ENCODE measurements at places on chromosomes 2 and 18.
A peak's percentile ranks its signal among the peaks of the same experiment; 100 is the strongest.

DNA sequence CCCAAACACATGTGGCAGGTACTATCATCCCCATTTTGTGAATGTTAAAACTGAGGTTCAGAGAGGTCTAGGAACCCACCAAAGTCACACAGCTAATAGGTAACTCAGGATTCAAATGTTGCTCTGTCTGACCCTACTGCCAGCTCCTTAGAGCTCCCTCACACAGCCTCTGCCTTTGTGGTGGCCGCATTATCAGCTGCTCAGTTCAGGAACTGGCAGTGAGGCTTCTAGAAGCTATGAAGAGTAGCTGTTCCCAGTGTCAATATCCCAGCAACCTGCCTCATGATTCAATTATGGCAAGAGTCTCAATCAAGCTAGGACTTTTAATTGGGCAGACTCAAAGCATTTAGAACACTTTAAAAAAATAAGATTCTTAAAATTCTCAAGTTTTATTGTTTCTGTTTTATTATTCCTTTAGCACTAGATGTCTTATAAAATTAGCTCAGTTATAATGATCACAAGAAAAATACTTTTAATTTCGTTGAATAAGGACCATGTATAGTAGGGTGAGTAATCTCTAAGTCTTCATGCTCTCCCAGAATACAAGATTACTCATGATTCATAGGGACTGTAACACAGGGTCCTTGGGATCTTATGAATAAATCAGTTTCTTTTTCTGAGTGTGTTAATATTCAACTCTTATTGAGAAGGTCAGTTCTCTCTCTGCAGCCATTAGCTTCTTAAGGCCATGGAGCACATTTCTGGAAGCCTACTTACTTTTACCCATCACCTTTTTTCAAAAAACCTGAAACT is 342.7 kb downstream of the RND3 start:
- no peak for DNase-seq

GRCh38 chr2:217828336-217828735 is 174.5 kb downstream of the TNS1 start:
- no peak for DNase-seq

DNA sequence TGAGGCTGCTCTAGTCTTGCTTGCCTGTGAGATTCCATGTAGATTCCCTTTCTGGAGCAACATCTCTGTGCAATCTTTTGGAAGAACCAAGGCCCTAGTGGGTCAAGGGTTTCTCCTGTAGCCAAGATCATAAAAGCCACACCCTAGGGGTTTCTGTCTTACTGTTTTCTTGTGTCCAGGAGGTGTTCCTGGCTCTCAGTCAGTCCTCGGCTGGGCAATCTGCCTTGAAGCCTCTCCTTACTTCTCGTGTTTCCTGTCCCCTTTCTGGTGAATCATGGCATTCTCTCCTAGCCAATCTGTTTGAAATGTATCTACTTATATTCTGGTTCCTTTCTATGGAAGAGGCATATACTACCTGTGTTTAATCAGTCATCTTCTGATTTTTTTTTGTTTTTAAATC is 484.8 kb upstream of the UBE2E3 start:
- DNase-seq = no peak

DNA sequence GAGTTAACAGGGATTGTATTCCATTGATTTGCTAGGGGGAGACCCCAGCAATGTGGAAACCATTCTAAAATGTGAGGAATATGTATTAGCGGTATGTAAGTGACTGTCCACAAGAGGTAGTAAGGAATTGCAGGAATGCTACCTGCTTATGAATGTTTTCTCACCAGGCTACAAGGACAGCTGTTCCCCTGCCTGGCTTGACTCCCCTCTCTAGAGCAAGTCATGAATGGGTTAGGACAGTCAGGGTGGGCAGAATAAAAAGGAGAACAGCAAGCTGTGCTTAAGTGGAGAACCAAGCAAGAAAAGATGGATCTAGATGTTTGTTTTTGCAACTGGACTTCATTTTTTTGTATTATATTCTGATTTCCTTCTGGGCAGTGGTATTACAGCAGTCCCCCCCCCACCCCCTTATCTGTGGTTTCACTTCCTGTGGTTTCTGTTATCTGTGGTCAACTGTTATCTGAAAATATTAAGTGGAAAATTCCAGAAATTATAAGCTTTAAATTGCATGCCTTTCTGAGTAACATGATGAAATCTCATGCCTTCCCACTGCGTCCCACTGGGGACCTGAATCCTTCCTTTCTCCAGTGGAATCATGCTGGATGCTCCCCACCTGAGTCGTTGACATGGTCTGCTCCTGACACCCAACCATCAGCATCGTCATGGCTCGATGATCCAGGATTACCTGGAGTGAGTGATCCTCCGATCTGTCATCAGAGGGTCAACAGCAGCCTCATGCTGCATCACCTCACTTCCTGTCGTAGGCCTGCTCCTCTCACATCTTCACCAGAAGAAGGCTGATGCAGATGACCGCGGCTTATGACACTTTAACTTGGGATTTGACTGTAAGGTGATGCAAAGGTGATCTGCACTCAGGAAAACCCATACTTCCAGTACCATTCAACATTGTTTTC is 52.2 kb downstream of the VAPA start:
- no peak for DNase-seq

- no peak for DNase-seq
These were observed 50.6 kb upstream of the TMEFF2 start for GRCh38 chr2:192245329-192245728.

DNA sequence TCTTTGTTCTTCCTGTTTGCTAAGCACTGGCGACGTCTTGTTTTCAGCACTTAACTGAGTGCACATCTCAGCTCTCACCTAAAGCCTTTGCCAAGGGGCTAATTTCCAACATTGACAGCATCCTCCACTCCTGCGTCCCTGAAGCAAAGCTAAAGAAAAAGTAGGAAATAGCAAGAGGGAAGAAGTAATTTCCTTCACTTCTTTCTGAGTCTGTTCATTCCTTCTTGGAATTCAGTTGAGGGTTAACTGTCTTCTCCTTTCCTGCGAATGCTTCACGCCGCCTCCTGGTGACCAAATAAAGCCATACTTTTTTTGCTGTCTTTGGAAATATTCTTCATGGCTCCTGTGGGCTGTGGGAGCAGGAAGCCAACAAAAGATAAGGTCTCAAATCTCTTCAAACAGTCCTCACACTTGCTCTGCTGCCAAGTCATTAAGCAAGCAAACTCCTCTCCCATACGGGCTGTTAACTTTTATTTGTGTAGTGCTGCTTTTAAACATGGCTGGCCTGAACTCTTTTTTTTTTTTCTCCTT is 100.9 kb downstream of the DPP10 start:
- no peak for DNase-seq

GRCh38 chr18:58990720-58991119 is 126.0 kb downstream of the ZNF532 start:
- no peak for DNase-seq

- DNase-seq = no peak
These were observed 307 bp downstream of the CDH2 start for GRCh38 chr18:28176698-28176947.

- DNase-seq = no peak
These were observed 126.0 kb downstream of the MBP start for GRCh38 chr18:77006305-77007175.

GRCh38 chr18:64119916-64120315 is 29.0 kb downstream of the LINC00305 start:
- no peak for DNase-seq

GRCh38 chr18:57659460-57660102 is 37.9 kb upstream of the NARS1 start:
- no peak for DNase-seq

GRCh38 chr2:200455958-200456421 is 53.9 kb downstream of the KCTD18 start:
- DNase-seq = no peak

DNA sequence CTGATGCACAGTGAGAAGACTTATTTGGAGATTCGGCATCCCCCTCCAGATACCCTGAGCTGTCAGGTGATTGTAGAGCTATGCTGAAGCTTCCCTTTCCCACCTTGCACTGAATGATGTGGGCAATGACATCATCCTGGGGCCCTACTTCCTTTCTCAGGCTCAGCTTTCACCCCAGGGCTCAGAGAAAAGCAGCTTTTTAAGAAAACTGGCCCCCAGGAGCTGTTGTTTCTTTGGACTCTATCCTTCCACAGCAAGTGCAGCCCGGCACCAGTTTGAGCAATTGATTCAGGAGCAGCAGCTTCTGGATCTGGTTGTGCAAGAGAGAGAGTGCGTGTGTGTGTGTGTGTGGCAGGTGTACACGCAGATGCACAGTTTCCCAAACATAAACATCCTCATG is 251.3 kb downstream of the ANAPC1 start:
- peak; percentile 59 for DNase-seq

GRCh38 chr2:162919111-162919510 is 80.5 kb upstream of the KCNH7 start:
- DNase-seq = no peak

GRCh38 chr2:188599140-188599539 is 307.5 kb downstream of the GULP1 start:
- no peak for DNase-seq

GRCh38 chr2:157319795-157320194 is 5.8 kb downstream of the ERMN start:
- DNase-seq = no peak

DNA sequence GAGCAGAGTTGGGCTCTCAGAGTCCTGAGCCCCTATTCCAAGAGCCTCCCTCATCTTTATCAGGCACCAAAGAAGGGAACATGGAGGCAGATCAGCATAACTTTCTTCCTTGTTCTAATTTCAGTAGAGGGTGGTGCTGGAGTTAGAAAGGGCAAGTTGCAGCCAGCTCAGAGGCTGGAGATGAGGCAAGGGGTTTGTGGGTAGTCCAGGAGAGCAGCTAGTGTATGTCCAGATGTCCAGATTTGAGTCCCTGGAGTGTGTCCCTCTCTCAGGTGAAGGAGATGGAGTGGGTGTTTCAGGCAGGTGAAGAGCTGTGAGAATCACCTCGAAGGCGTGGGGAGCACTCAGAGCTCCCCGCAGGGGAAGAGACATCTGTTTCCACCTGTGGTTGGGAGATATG is 478 bp upstream of the PRKAG3 start:
- no peak for DNase-seq

GRCh38 chr2:241774419-241775222 is 2.0 kb upstream of the GAL3ST2 start:
- peak; percentile 37 for DNase-seq

DNA sequence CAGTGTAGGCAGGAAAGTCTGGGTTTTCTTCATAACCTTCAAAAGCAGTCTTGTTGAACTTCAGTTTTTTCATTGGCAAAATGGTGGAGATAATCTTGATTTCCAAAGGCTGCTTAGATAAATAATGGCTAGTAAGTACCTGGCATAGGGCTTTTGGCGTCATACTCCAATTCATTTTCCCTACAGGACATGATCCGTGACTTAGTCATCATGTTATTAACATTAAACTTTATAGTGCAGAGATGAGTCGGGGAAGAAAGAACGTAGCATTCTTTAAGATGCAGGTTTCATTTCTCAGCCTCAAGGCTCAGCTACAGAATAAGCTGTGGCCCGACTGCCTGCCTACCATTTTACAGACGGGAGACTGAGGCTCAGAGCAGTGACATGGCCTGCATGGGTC is 64.0 kb downstream of the RALBP1 start:
- peak; percentile 55 for DNase-seq

GRCh38 chr2:24400207-24400907 is 40.0 kb upstream of the ITSN2 start:
- no peak for DNase-seq

DNA sequence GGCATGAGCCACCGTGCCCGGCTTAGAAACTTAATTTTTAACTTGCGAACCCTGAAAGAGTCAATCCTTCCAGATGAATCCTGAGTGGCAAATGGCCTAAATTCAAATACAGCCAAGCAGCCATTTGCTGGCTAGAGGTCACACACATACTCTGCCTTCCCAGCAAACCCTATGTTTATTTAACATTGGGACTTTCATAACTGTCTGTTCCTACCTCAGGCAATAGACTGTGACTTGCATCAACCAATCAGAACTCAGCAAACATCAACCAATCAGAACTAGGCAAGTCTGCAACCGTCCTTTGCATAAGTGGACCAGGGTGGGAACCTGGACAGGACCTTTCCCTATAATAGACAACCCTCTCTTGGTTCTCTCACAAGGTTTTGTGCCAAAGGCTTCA is 127.5 kb downstream of the DTNB start:
- no peak for DNase-seq

DNA sequence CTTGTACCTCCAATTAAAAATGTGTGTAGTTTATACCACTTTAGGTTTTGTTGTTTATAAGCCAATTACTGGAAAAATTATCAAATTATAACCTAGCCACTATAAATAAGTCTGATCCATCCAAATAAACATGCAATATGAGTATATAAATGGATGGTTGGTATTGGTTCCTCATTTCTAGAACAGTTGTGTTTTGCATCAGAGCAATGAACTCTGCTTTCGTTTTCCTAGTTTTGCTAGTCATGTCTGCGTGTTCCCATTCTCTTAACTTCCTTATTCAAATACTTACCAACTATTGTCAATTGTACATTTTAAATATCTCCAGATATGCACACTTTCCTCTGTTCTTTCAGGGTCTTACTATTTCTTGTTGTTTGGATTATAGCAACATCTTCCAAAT is 641.7 kb downstream of the NR4A2 start:
- no peak for DNase-seq

DNA sequence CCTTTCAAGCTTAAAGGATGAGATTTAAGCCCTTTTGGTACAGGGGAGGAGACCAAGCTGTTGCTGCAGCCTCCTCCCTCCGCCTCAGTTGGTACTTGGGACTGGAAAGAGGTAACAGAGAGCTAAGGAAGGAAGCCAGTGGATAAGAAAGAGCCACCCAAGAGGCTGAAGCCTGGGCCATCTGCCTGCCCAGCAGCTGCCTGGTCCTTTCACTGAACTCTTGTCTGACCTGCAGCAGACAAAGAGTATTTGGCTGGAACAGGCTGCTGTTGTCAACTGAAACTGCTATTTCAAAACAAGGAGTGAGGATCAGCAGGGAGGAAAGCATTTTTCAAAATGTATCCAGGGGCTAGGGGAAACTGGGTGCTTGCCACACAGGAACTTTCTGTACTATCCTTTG is 30.3 kb downstream of the TNS1 start:
- no peak for DNase-seq

DNA sequence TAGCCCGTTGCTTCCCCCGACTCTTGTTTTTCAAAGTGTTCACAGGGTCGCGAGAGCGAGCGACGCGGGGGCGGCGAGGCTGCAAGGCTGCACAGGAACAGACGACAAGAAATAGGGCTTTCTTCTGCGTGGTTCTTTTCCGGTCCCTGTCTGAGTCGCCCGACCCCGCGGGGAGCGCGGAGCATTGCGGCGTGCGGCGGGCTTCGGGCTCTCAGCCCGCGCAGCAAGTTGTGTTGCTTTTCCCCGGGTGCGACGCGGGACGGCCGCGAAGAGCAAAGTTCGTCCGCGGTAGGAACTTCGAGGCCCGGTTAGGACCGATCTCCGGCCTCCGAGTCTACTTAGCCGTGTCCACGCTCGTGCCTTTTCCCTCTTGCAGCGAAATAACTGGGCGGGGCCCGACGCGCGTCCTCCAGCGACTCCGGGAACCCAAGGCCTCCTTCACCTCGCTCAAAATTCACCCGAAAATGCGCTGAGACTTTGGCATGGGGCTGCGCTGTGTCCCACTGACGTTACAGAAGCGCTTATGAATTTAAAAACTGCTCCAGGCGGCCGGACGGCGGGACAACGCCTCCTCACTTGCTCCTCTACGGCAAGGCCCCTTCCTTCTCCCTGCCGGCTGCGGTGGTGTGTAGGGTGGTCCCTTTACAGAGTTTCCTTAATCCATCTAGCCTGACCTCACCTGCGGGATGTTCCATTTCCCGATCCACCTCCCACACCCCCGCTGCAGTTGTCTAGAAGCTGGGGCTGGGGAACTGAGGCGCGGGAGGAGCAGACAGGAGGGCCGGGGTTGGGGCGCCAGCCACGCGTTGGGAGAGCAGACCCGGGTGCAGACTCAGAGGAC is 1.5 kb upstream of the BCL2L11 start:
- DNase-seq = no peak

GRCh38 chr2:240205348-240205747 is 64.9 kb upstream of the OTOS start:
- DNase-seq = no peak

Measured in AG04450 (cell line).